Jurkat, Clone E6-1 (cell line): ENCODE measurements at places on chromosomes 4 and X.

DNA sequence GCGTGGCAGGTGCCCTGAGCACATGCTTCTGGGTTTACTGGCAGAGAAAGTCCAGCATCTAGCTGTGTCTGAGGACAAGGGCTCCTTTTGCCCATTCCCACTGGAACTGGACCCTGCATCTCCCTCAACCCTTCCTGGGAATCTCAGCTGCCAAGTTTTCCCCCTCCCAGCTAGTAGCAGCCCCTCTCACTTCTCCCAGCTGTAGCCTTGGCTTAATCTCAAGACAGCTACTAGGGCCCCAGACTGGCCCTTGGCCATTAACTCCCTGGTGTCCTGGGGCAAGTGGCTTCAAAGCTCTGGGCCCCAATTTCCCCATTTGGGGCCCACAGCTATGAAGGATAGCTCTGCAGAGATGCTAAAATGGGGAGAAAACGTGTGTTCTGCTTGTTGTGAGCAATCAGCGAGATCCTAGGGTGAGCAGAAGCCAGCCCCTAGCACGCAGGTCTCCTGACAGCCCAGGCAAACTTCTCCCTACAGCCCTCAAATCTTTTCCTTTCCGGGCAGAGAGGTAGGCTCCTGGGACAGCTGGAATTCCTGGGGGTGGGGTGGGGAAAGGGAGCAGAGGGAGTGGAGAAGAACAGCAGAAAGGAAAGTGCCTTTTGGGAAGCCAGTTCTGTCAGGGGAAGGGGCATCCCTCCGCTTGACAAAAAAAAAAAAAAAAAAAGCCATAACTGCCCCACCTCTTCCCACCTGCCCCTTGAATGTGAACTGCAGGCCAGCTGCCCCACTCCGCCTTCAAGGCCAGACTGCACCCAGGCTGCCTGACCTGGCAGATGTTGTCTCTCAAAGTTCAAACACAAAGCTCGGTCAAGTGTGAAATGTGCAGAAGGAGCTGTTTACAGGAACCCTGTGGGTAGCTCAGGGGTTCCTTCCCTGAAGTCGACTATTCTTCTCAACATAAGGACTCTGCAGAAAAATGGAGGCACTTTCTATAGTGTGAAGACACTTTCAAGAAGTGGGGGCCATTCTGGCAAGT lies 16.6 kb downstream of the FGD1 start:
- DNase-seq = no peak

GRCh38 chr4:89099034-89099433 lies 12.3 kb upstream of the TIGD2 start:
- DNase-seq = no peak

- DNase-seq = no peak
Observed at GRCh38 chrX:66676413-66676812, 37.5 kb upstream of the EDA2R start.

- DNase-seq = no peak
Observed at GRCh38 chrX:2568125-2568524, 67.3 kb upstream of the DHRSX start.

- no peak for DNase-seq
Observed at GRCh38 chr4:168095776-168096406, 3.6 kb downstream of the ANXA10 start.

DNA sequence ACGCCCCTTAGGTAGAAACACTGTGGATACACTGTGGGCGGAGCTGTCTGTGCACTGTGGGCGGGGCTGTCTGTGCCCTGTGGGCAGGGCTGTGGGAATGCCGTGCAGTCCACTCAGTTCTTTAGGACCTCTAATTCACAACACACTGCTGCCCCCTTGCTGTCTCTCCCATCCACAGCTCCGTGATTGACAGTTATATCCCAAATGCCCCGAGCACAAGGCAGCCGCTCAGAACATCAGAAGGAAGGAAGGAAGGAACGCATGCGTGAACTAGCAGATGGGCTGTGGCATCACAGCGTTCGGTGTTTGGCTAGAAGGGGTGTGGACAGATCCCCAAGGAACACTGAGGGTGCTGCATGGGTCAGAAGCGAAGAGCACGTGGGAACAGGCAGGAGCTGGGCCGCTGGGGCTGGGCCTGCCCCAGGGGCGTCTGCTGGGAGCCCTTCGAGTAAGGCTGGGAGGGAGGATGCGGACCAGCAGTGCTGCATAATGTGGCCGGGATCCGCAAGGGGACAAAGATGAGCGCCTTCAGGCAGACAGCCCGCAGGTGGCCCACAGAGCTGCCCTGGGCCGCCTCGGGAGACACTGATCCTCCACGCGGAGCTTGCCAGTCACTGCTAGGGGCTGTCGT lies 29.8 kb downstream of the ACOX3 start:
- DNase-seq = no peak

DNA sequence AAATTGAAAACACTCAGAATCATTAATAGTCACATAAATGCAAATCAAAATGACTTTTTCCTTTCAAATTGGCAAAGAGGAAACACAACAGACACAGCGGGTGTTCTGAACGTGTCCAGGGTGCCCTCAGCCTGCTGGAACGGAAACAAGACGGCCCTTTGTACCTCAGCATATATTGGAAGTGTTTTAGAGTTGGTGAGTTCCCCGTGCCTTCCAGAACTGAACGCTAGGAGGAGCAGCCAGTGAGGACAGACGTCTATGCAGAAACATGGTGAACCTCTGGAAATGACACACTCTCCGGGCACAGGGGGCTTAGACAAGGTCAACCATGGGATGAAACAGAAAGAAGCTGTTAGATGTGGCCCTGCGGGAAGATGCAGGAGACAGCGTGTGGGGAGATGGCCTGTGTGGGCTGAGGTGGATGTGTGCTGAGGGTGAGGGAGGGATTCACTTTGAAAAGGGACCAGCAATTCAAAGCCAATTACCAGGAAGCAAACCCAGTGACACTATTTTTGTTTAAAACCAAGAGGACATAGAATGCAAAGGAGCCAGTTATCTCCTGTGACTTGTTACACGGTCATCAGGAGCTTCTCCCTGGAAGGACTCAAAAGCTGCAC lies 40.4 kb downstream of the RNF212 start:
- peak; percentile 78 for DNase-seq

- no peak for DNase-seq
Observed at GRCh38 chrX:47633689-47634590, 4.2 kb upstream of the CFP start.

DNA sequence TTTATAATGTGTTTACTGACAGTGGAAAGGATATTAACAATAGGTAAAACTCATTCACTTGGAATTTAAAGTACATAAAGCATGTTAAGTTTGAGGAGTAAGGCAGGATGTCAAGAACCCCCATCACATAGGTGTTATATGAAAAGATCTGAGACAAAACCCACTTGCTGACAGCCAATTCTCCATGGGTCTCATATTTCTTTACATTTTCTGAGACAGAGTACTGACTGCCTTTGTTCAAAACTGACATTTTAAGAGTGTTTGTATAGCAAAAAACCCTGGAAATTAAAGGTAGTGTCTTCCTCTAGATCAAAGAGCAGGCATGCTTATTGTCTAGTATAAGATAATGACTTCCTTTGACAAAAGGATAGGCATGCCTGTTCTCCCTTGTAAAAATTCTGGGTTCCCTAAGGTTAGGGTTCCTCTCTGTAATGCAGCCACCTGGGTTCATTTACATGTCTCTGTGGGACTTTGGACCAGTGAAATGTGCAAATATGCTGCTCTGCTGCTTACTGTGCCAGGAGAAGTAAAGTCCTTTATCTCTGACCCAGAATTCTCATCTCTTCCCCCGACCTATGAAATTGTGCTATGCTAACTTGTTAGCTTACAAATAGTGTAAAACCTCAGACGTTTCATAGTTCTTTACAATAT lies 123.6 kb downstream of the PCDH18 start:
- DNase-seq = no peak

DNA sequence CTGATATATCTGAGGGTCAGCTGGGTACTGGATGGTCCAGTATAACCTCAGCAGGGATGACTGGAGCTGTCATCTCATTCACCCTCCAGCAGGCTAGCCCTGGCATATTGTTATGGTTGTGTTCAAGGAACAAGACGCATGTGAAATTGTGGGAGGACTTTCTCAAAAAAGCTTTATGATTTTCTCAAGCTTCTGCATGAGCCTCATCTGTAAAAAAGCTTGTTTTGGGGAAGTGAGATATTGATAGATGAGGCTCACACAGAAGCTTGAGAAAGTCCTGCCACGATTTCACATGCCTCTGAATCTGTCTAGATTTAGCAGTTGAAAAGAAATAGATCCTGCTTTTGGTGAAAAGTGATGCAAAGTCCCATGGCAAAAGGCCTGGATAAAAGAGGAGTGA lies 93.4 kb downstream of the SPCS3 start:
- no peak for DNase-seq

- no peak for DNase-seq
Observed at GRCh38 chr4:182238355-182238931, 4.8 kb upstream of the TENM3 start.

DNA sequence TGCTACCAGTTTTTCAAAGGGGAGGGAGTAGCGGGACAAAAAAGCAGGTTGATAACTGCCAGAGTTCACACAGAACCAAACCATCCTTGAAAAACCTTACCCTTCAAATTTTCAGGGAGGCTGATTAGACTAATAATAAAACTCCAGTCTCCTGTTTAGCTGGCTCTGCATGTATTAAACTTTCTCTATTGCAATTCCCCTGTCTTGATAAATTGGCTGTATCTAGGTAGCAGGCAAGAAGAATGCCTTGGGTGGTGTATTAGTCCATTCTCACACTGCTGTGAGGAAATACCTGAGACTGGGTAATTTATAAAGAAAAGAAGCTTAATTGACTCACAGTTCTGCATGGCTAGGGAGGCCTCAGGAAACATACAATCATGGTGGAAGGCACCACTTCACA lies 18.1 kb upstream of the PLP1 start:
- DNase-seq = no peak

- peak; percentile 92 for DNase-seq
Observed at GRCh38 chrX:47190445-47191269, 3.0 kb upstream of the UBA1 start.

DNA sequence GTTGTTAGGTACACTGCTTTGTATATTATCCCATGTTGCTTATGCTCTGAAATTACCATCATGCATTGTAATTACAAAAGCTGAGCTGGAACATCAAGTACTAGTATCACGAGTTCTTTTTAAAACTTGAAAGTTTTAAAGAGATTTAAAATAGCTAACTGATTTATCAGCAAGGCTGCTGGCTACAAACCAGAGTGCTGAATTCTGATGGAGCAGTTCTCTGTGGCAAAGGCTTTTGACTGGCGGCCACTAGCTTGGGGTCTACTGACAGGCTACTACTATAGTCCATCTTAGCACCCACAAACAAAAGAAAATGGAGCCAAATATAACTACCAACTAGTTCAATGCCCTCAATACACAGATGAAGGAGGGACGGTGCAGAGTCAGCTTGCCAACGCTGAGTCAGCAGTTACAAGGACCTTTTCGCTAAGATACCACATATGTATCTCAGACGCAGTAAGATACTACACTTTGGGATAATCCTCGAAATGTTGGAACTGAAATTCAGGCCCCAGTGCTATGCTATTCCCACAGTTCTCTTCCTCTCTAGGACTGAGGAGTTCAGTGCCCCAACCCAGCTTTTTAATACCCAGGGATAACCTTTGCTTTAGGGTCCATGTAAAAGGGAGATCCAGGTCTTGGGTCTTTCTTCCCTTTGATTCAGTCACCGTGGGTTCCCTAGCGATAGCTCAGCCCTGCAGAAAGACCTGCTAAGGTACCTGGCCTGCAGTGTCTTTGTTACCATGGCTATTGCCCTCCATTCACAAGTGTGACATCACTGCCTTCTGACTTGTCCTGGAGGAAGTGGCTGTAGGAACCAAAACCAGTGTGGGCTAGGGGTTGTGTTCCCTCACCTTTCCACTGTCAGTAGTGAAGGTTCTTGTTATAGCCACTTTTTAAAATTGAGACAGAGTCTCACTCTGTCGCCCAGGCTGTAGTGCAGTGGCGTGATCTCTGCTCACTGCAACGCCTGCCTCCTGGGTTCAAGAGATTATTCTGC lies 22.8 kb downstream of the MFAP3L start:
- no peak for DNase-seq

DNA sequence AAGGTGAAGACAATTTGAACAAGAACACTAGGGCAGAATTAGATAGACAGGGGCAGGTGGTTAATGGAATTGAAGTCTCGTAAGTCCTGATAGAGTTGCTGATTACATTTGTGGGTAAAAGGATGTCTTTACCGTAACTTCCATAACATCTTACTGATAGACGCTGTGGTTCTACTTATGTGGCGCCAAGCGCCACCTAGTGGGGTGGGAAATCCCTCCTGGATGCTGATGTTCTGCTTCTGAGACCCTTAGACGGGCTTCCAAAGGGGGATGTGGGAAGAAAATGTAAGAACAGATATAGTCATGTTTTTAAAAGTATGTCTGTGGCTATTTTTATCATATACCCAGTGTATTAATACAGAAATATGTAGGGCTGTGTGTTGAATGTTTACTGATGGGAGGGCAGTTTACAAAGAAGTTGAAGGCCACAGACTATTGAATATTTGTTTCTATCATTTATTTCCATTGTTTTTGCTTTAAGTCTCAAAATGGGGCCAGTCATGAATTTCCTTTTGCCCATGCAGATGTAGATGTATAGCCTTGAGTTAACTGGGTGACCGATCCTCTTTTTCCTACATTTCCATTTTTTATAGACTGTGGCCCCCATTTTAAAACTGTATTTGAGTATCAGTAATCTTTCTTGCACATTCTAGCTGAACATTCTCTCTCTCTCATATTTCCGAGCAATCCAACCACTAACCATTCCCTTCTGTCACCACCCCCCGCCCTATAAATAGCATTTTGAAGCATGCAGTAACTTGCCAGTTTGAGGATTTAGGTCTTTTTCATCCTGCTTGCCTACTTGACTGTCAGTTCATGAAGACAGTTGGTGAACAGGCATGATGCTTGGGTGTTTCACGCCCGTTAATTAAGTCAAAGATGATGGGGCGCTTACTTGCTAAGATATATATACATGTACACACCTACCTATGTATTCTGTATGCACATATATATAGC lies 12.1 kb upstream of the TLR8 start:
- DNase-seq = peak; percentile 68

DNA sequence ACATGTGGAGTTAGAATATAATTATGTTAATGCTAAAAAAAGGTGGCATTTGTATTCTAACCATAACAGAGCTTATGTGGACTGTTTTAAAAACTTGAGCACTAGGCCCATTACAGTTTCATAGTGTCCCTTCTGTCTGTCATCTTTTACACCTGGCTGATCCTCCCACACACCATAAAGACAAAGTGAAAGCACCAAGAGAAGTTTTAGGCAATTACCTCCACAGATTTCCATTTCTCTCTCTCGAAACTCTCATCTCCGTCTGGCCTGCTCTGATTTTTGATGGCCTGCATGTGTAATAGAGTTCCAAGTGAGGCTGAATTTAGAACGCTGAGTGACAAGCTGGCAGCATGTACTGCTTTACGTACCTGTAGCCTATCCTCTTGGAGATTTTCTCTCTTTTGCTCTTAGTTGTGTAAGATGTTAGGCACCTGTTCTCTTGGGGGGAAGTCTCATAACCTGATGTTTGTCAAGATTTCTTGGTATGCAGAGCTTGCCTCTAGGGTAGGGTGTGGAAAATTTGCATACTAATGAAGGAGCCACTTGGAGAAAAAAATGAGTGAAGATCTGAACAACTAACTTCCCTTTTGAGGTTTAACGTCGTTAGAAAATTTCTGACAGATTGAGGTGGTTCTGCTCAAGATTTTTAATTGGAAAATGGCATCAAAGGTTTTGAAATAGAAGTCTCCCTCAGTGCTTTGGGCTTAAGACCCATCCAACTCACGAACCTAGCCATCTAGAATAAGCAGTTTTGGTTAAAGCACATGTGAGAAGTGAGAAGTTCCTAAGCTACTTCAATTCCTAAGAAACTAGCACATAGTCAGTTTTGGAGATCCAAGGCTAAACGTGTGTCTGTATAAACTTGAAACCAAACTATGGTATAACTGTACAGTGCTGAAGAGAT lies 57.6 kb upstream of the RAP1GDS1 start:
- peak; percentile 51 for DNase-seq
